ENCODE measurements at places on chromosomes 3 and 15.

GRCh38 chr15:34722439-34722836, 32.4 kb downstream of the GJD2 start:
- DNase-seq = no peak

DNA sequence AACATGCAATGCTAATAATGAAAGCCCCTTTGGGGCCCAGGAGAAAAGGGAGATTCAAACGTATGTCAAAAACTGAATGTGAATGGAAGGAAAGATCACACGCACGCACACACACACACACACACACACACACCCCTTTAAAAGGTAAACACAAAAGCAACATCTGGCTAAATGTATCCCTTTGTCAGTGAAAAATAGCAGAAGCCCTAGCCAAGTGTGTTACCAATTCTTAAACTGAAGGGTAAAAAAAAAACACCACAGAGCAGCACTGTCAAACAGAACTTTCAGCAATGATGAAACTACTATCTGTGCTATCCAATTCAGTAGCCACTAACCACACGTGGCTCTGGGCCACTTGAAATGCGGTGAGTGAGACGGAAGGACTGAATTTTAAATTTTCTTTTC, 4.9 kb downstream of the RFTN1 start:
- DNase-seq = no peak

- no peak for DNase-seq
Measured at GRCh38 chr3:42149532-42149931, 58.4 kb downstream of the TRAK1 start.

GRCh38 chr3:64759811-64760210, 72.0 kb upstream of the ADAMTS9 start:
- DNase-seq = no peak

DNA sequence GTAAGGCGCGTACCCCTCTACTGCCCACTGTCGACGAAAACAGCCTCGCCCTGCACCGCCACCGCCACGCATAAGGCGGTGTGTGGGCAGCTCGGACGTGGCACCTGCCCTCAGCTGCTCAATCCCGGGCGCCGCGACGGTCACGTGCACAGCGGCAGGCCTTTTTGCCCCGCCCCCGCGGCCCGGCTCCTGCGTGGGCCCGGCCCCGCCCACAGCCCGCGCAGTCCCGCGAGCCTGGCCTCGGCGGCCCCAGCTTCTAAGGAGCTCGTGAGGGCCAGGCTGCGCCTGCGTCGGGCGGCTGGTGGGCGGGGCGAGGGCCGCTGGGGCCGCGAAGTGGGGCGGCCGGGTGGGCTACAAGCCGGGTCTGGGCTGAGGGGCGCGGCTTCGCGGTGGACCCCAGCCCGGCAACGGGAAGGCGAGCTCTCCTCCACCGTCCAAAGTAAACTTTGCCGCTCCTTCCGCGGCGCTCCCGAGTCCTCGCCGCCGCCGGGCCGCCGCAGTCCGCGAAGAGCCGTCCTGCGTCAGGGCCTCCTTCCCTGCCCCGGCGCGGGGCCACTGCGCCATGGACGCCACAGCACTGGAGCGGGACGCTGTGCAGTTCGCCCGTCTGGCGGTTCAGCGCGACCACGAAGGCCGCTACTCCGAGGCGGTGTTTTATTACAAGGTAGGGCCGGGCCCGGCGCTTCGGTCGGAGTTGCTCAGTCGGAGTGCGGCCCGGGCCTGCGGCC, at the start of gene CAPN7:
Gene CAPN7, plus strand, starts transcription at position 313 of the 728 bp plus-strand sequence. Its CDS starts 250 bp downstream, at position 563.
- peak; percentile 56 for DNase-seq

DNA sequence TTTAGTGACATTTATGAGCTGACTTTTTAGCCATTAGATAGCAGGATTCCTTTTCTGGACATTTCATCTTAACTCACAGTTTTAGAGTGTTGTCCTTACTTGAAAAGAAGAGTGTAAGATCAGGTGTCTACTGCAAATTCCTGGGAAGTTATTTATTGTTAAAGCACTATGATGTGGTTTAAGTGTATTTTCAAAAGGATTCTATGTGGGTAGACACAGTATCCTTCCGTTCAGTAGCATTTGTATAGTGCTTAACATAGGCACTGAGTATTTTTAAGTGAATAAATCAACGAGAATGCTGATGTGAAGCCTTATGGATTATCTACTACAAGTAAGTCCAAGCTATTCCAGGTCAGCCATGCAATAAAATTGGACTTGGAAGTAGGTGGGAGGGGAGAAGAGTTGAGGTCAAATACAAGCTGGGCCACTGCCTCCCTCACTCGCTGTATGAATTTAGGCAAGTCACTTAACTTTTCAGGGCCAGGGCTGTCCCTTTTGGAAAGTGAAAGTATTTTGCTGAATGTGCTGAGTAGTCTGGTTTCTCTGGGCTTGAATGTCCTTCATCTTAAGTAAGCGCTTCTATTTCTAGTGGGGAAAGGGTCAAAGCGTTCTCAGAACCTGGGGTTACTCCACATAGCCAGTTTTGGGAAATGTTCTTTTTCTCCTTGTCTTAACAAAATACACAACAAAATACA, 48.6 kb downstream of the GAP43 start:
- no peak for DNase-seq

DNA sequence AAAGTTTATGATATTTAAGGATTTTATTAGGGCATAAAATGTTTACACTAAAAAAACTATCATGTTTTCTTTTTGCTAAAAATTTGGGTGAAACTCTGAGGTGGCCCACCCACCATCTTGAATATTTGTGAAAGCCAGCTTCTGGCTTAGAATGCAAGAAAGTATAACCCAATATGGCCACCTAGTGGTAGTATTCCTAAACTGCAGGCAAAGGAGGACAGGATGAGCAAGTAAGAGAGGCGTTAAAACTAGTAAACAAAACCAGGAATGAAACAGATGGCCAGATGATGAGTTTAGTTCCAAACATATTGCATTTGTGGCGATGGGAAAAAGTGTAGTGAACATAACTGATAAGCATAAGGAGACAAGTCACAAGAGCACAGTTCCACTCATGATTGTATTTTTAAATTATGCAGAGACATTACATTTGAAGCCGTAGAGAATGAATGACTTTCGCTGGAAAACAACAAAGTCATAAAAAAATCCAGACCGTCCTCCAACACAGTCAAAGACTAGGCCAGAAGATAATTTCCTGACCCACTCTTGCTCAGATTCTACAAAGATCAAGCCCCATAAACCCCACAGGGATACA, 103.3 kb upstream of the PRTG start:
- peak; percentile 66 for DNase-seq

DNA sequence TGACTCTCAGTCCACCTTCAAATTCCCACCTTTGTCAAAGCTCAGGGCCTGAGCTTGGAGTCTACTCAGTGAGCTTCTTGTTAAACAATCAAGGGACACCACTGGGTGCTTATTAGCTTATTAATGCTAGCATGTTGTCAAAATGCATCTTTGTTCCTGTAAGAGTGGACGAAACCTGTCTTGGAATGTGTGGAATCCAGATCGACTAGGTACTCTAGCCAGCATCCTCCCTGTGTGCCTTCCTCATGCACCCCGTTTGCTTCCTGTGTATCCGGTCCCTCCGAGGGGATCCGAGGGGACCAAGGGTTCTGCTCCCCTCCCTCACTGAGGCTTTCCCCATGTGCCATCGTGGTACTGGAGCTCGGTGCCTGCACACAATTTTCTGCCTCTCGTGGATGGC, 75.7 kb upstream of the UBE3A start:
- no peak for DNase-seq

DNA sequence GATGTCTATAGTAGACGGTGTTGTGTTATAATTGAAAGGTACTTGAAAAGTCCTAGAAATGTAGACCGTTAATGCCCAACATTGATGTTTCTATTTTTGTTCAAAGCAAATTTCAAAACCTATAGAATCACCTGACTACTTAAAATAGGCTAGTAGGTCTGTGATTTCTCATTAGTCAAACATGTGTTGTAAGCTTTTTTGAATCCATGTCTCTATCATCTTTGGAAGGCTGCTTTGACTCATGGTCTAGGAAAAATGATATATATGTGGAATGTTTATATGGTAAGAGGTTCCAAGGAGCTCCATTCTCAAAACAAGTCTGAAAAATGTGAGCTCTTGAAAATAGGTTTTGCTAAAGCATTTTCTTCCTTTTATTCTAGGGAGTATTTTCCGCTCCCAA, 375.3 kb downstream of the LPP start:
- peak; percentile 40 for DNase-seq

- no peak for DNase-seq
Measured at GRCh38 chr3:192570821-192571791, 156.2 kb downstream of the FGF12 start.

DNA sequence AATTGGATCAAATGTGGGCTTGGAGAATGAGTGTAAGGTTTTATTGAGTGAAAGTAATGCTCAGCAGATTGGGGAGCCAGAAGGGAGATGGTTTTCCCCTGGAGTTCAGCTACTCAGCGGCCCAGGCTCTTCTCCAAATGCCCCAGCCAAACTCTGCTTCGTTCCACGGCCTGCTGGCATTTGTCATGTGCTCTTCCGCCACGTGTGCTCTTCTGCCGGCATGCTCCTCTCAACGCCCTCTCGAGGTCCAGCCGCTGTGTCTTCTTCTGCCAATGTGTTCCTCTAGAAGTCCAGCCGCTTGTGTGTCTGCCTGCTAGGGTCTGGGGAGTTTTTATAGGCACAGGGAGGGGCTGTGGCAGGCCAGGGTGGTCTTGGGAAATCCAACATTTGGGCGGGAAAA, 156.8 kb downstream of the RBPMS2 start:
- DNase-seq = no peak

DNA sequence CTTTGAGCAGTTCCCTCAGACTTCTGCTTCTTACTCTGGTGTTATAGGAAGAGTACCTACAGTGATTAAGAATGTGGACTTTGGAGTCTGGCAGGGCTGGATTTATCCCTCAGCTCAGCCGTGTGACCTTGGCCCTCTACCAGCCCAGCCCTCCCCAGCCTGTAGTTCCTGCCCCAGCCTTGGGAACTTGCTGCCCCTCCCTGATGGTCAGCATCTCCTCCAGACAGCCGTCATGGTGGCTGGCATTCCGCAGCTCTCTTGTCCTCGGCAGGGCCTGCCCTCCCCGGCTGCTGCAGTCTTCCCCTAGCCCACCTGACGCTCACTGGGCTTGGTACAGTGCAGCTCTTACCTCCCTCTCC, 21.9 kb upstream of the CPNE9 start:
- no peak for DNase-seq

DNA sequence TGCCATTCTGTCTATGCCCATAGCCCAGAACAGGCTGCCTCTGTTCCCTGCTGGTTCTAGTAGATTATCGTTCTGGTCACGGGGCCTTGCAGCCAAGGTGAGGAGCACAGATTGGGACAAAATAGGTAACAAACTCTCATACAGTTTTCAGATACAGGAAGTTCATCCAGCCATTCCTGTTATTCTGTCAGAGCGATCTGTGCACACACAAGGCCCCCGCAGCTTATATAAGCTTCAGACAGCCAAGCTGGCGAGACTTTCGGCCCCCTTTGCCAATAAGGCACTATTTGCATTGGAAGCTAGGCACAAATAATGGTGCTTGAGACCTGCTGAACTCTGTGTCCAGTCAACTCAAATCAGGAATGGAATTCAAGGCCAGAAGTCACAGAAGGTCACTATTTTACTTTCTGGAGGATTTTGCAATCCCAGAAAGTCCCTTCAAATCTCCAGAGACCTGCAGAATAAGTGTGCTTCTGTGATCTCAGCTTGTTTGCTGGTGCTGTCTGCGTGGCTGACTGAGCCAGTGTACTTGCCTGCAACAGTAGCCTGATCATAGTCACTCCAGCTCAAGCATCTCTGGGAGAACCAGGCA, 69.4 kb downstream of the BFSP2 start:
- no peak for DNase-seq

DNA sequence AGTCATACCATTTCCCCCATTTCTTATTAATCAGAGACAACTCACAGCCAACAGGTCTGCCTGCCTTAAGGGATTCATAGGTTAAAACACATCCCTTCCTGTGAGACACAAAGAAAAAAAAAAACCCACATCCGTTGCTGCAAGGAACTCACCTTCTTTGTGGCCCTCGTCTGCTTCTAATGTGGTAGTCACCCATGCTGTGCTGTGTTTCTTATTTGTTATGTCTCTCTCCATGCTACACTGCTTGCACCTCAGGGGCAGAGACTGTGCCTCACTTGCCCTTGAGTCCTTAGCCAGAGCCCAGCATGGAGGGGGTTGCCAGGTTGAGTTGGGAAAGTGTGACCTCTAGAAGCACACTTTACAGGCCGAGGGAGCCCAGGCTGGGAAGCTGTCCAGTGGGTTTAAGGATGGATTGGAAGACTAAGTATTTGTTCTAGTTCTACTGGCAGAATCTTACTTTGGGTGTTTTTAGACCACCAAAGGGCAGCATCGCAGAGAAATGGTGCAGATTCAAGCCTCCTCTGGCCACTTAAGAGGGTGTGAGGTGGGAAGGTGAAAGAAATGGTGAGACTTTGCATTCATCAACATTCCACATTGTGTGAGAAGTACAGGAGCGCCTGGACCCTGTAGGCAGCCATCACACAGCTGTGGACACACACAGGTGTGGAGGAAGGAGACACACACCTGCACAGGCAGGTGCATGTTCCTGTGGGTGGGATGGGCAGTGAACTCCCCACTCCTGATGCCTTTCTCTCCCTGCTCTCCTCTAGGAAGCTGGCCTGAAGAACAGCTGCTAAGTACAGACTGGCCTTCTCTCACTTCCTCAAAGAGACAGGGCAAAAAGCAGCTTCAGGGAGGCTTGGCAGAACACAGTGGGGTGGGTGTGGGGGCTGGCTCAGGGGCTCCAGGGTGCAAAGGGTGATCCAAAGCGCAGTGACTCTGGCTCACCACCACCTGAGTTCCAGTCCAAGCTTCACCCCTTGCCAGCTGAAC, 48.8 kb downstream of the GLB1 start:
- no peak for DNase-seq

DNA sequence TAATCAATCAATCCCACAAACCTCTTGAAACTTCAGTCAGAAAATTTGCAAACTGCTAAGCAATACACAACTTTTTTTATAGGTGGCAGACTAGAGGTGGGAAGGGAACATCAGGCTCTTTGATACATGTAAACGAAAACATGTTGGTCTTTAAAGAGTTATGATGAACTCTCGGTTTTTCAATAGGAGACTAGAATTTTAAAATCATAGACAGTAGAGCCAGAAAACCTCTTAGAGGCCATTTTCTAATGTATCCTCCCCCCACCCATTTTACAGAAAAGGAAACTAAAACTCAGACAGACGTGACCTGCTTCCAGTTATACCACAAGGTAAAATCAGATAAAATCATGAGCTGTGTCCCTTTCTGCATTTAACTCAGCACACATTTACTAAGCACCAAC, 179.1 kb upstream of the LPP start:
- no peak for DNase-seq

DNA sequence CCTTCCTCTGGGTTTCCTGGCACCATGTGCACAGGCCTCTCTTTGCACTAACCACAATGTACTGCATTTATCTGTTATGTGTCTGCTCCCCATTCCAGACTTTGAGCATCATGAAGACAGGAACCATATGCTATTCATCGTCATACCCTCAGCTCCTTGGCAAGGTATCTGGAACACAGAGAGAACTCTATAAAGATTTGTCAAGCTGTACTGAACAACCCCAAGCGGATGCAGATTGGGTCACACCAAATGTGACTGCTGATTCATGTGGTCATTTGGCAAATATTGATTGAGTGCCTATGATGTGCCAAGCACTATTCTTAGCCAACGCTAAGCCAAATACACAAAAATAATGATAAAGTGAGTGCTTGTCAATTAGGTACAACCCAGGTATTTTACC, 7.5 kb upstream of the MEGF11 start:
- DNase-seq = no peak

- no peak for DNase-seq
Measured at GRCh38 chr3:153103406-153103945, 58.5 kb upstream of the RAP2B start.

- no peak for DNase-seq
Measured at GRCh38 chr15:63353887-63354286, 27.8 kb downstream of the CA12 start.

Measured in non-pigmented ciliary epithelial cell (primary cell).